ENCODE measurements at places on chromosomes 5 and 9.

GRCh38 chr9:114619191-114619761, 8.2 kb downstream of the TMEM268 start:
- no peak for DNase-seq

DNA sequence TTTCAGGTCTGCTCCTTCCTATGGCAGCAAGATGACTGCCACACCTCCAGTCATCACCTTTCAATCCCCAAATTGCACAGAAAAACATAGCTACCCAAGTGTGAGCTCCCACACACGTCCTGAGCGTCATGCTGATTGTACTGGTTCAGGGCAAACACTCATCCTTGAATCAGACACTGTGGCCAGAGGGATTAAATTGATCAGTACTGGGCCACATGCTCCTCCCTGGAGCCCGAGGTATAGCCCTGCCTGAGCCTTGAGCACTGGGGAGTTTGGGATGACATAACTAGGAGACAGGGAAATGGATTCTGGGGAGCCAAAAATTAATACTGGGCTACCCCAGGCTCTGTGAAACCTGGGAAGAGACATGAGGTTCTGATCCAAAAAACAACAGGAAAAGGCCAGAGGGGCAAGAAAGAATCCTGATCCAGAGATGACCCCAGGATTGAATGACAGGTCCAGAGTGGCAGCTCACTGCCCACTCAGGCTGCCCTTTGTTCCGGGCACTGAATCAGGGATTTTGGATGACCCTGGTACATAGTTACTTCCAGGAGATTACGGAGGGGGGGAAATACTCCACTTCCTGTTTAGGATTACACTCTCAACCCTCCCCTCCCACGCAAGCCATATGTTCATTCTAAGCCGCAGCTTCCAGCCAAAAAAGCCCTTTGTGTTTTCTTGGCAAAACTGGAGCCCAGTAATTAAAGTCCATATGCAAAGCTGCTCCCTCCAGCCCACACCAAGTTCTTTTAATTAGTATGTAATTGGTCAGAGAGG, 141.6 kb upstream of the SPRY4 start:
- DNase-seq: no peak

- no peak for DNase-seq
Observed at GRCh38 chr5:103270581-103270980, 12.0 kb downstream of the MACIR start.

DNA sequence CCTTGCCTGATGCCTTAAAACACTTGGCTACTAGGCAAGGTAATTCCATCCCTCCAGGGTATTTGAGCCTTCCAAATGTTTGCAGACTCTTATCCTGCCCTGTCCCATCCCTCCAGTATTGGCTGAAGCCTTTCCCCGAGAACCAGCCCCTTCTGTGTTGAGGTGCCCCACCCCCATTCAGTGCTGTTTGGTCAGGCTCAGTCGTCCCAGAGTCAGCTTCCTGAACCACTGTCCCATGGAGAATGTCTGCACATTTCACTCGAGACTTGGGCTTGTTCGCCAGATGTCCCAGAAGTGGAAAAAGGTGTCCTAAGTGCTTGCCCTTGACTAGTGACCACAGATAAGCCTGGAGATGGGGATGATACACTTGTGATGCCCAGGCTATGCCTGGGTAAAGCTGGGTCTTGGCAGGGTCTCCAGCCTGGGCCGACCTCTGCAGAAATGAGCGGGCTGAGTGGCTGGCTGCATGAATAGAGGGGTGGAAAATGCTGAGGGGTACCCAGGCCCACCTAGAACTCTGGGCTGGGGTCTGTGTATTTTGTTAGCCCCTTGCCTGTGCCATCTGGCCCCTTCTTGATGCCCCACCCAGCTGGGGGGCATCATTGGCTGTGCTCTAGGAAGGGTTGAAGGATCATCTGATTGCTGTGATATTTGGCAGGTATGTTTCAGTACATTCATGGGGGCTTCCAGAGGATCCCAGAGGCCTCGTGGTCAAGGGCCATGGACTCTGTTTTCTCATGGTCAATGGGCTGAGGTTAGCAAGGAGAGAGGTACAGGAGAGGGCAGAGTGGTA, 178.4 kb downstream of the MACROH2A1 start:
- DNase-seq: no peak

- no peak for DNase-seq
Observed at GRCh38 chr5:175750511-175750931, 92.7 kb downstream of the HRH2 start.

- DNase-seq: no peak
Observed at GRCh38 chr9:69590266-69590665, 81.9 kb downstream of the APBA1 start.

DNA sequence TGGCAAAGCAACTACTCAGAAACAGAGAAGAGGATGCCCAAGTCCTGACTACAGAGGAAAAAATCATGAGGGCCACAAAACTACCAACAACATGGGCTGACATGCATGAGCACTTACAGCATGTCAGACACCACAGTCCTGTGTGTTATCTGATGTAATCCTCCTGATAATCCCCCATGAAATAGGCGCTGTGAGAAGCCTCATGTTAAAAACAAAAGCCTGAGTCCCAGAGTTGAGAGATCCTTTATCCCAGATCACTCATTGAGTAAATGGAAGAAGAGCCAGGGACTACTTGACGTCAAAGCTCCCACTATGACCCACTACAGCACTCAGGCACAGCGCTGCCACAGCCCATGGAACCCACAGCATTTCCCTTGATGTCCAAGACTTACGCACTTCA, 7.2 kb upstream of the SPOCK1 start:
- no peak for DNase-seq

- DNase-seq: no peak
Observed at GRCh38 chr5:155015239-155015638, 1.7 kb downstream of the KIF4B start.

- DNase-seq: peak; percentile 92
Observed at GRCh38 chr9:21070171-21070571, 7.6 kb downstream of the IFNB1 start.

- no peak for DNase-seq
Observed at GRCh38 chr9:119002491-119002890, 366.7 kb downstream of the BRINP1 start.

- DNase-seq: no peak
Observed at GRCh38 chr9:128927731-128928411, 7.1 kb downstream of the PHYHD1 start.

DNA sequence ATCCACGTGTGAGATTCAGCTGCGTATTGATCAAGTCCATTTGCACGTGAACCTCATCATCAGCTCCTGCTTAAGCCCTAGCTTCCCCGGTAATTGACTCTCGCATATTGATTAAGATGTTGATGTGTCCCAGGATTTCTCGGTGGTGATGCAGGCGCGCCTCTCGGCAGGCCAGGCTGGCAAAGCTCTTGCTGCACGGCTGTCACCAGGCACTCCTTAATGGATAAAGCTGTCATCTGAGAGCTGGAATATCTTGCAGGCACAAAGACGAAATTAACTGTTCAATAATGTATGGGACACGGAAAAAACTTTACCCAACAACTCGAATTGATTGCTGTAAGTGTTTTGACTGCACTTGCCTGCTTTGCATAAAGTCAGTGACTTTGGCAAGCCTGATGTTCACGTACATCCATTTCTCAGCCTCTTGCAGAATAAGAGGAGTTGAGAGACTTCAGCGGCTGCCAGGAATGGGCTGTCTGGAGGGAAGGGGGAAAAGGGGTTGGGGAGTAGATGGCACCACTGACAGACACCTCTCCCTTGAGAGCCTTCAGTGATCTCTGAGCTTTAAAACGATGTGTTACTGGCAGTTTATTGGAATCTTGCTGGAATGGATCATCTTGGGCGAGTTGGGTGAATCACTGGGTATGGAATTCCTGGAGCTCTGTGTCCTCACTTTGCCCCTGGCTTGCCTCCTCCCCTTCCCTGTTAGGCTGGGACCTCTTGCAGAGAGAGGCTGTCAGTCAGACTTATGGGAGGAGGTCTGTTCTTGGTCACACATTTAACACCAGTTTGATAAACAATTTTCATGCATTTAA, 650.3 kb downstream of the CCDC171 start:
- DNase-seq: no peak

DNA sequence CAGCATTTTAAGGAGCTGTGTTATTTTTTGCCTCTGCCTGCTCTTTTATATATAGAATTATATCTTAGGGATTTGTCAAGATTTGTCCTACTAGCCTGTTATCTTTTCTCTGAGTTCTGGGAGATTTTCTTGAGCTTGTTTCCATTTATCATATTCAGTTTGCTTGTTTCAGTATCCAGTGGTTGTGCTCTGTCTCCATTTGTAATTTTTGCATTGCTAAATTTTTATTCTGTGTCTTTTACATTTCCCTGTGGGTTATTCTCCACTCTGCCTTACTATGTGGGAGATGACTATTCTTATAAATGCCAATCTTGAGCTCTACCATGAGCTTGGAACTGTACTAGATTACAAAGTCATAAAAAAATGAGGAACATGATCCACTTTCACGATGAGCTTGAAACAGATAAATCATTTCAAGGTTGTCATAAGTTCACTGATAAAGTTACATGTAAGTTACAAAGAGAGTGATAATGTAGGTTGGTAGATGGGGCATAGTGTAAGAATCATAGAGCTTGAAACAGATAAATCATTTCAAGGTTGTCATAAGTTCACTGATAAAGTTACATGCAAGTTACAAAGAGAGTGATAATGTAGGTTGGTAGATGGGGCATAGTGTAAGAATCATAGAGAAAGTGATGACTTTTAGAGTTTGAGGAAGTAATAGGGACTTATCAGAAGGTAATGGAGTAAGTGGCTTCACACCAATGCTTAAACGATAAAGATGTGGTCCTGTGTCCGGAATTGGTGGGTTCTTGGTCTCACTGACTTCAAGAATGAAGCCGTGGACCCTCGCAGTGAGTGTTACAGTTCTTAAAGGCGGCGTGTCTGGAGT, 287.3 kb downstream of the ADGRV1 start:
- DNase-seq: no peak

- no peak for DNase-seq
Observed at GRCh38 chr5:160044391-160044804, 35.5 kb downstream of the TTC1 start.

- DNase-seq: no peak
Observed at GRCh38 chr5:34842554-34842953, 3.6 kb downstream of the TTC23L start.

DNA sequence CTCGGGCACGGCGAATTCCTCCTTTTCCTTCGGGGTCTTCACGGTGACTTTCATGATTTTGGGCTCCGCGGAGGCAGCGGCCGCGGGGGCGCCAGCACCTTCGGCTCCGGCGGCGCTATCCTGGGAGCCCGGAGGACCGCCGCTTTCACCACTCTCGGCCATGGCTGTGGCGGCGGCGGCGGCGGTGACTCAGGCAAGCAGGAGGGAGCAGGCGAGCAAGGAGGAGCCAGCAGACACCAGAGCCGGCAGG, 315 bp downstream of the UBQLN1 start:
- no peak for DNase-seq

- no peak for DNase-seq
Observed at GRCh38 chr5:89545076-89545475, 662.1 kb upstream of the MEF2C start.

GRCh38 chr9:25678147-25678666, at the start of gene TUSC1:
Gene TUSC1 (minus strand): TSS chr9:25678444. CDS start chr9:25678312, 132 bp downstream.
- no peak for DNase-seq

GRCh38 chr9:87406543-87407166, 91.0 kb upstream of the DAPK1 start:
- no peak for DNase-seq

DNA sequence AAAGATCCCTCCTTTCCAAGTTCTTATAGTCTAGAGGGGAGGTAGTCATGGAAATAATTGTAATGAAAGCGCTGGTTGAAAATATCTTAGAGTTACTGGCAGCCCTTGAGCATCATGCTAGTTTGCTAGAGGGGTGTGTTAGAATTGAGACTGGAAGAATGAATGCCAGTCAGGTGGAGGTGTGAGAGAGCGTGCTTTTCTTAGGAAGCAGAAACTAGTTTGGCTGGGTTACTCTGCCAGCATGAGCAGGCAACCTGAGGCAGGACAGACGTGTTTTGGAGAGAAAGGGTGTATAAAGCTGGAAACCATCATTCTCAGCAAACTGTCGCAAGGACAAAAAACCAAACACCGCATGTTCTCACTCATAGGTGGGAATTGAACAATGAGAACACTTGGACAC, 43.6 kb upstream of the DHFR start:
- no peak for DNase-seq

GRCh38 chr5:59596586-59597350, 296.8 kb downstream of the PDE4D start:
- no peak for DNase-seq

GRCh38 chr9:121862371-121863332, 211.2 kb downstream of the DAB2IP start:
- no peak for DNase-seq

DNA sequence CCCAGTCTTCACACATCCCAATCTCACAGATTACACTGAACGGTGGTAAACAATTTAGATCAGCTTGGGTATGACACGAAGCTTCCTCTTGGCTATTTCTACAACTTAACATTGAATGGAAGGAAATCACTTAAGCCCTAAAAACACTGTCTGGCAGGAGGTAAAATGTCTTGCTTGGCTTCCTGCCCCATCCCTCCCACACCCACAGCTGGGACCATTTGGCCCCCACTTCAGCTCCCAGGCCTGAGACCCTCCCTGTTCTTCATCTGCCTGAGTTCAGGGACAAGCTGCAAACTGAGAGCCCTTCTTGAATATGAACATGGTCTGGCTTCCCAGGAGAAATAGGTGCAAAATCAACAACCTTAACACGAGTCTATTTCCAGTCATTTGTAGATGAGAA, 3.4 kb upstream of the COL15A1 start:
- no peak for DNase-seq
